ENCODE measurements at places on chromosomes 12 and 14. TPM values are rescaled to one million over a fixed set of nuclear protein-coding genes. Genes with fewer than 3 reads are reported as not detected.

CACNA1C gene
- 3.1 TPM for total RNA-seq

GCH1 gene
- total RNA-seq, result 2.5 TPM

CMKLR1 gene
- not detected for total RNA-seq

DTX1 gene
- under 0.01 TPM for total RNA-seq

CISTR gene
- total RNA-seq, result not detected

HOXC9 gene
- total RNA-seq, result not detected

MEG3 gene
- 81.9 TPM for total RNA-seq

VAMP1 gene
- 3.3 TPM for total RNA-seq

RNASE3 gene
- not detected for total RNA-seq

GALNT16 gene
- total RNA-seq, result 1.1 TPM

CD4 gene
- total RNA-seq, result 0.25 TPM

FGF23 gene
- not detected for total RNA-seq

DEGS2 gene
- not detected for total RNA-seq

AHNAK2 gene
- total RNA-seq, result 91.9 TPM

CCDC198 gene
- total RNA-seq, result not detected

TEX22 gene
- 0.11 TPM for total RNA-seq

SLC5A8 gene
- not detected for total RNA-seq

SSPN gene
- total RNA-seq, result 19.0 TPM

RFX4 gene
- total RNA-seq, result not detected

TAS2R46 gene
- 2.6 TPM for total RNA-seq

Data from uterine smooth muscle cell (primary cell).